PC-3 (cell line): ENCODE measurements at places on chromosomes 1 and 21. TPM values are rescaled to one million over a fixed set of nuclear protein-coding genes. Genes with fewer than 3 reads are reported as not detected.

- no peak for DNase-seq
- H3K4me1 ChIP-seq, result no peaks in the 10 kb centered on the region
- no peak overlapping the region for H3K4me3 ChIP-seq
- H3K27me3 ChIP-seq, result no peaks in the 10 kb centered on the region
- H3K27ac ChIP-seq, result no peak overlapping the region
Observed at GRCh38 chr1:229251185-229251584, 19.7 kb upstream of the RAB4A start.

GRCh38 chr1:204742676-204743251 is 57.2 kb upstream of the LRRN2 start:
- no peaks in the 10 kb centered on the region for H3K36me3 ChIP-seq
- DNase-seq, result no peak
- H3K27ac ChIP-seq, result no peak overlapping the region
- peaks cover 21% of the 10 kb centered on the region; the same call in 1 of the 2 replicates for H3K27me3 ChIP-seq

- H3K4me1 ChIP-seq, result no peaks in the 10 kb centered on the region
- no peak overlapping the region for H3K27ac ChIP-seq
- H3K4me3 ChIP-seq, result no peak overlapping the region
Observed at GRCh38 chr1:43602990-43603389, 47.0 kb upstream of the KDM4A start.

- DNase-seq, result no peak
- no peaks in the 10 kb centered on the region for H3K27me3 ChIP-seq
- no peak overlapping the region for H3K4me3 ChIP-seq
- H3K36me3 ChIP-seq, result peaks cover 8% of the 10 kb centered on the region
Observed at GRCh38 chr21:26025536-26026512, 144.7 kb downstream of the APP start.

Gene PRPF38B
- 20.2 and 21.9 TPM in 2 replicates for total RNA-seq
